ENCODE measurements at places on chromosomes 11 and 22.

DNA sequence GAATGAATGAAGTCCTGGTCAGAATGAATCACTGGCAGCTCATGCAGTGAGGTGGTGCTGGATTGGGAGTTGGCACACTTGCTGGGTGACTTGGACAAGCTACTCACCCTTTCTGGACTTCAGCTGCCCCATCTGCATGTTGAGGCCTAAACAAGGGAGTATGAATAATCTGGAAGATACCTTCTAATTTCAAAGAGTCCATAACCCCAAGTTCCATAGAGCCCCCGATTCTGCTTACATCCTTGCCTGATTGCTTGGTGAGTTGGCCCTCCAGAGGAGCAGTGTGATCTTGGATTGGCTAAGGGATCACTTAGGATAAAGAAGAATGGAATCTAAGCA is 18.3 kb upstream of the ACCSL start:
- DNase-seq: no peak

- no peak for DNase-seq
Observed at GRCh38 chr11:46475051-46475925, 83.7 kb upstream of the CHRM4 start.

- DNase-seq: no peak
Observed at GRCh38 chr11:4125141-4125540, 30.5 kb downstream of the RRM1 start.

DNA sequence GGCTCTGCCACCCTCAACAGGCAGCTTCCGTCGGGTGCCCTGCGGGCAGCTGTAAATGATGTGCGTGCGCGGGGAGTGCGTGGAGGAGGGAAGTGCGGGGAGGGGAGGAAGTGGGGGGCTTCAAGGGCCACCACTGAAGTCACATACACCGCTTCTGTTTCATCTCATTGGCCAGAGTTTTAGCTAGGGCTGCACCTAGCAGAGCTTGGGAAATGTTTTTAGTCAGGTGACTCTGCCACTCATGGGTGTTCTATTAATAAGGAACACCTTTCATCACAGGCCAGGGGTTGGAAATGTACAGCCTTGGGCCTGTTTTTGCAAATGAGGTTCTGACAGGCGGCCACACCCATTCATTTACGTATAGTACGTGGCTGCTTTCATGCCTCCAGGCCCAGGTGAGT is 14.6 kb downstream of the FAM118A start:
- DNase-seq: no peak

DNA sequence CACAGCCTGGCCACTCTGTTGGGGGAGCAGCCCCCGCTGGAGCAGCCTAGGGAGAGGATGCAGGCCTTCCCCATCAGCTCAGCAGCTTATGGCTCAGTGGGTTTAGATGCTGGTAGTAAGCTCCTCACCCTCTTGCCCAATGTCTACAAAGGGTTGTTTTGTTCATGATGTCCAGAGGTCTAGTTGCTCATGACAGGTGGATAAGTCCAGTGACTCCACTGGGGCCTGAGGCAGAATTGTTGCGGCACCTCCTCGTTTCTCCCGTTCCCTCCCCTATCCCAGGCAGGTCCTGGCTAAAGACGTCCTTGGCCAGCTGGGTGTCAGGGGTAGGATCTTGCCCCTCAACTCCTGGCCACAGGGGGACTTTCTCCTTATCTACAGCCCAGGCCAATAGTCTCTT is 233.5 kb upstream of the B3GAT1 start:
- no peak for DNase-seq

DNA sequence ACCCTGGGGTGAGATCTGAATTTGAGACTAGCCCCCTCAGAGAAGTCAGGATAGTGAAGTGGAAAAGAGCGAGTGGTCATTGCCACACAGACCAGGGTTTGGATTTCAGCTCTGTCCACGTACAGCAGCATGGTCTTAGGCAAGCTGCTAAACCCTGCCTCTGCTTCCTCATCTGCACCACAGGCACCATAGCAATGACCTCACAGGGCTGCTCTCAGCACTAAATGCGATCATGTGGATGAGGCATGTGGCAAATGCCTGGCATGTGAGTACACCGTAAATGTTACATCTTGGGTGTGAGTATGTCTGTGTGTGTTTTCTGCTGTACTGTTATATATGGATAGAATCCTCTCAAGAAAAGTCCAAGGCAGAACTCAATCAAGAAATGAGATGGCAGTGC is 15.8 kb downstream of the NAV2 start:
- no peak for DNase-seq

DNA sequence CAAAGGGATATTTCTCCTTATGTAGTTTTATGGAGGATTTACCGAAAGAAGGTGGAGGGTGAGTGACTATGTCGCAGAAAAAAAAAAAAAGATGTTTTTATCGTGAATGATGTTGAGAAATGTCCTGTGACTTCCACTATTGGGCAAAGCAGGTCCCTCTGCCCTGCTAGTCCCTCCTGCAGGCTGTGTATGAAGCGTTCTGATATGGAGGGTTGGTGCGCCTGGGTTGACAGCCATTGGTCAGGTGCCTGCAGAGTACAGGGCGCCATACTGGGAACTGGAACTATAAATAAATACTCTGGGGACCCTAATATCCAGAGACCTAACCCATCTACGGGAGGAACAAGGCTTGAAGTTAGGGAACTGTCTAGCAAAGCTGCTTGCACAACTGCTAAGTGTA is 1.5 kb downstream of the IL17RA start:
- no peak for DNase-seq

GRCh38 chr11:60840470-60841430 is 1.2 kb upstream of the CCDC86 start:
- DNase-seq: no peak

GRCh38 chr11:121881806-121882205 is 234.2 kb downstream of the BLID start:
- no peak for DNase-seq

GRCh38 chr11:75103380-75104026 is 6.8 kb upstream of the OR2AT4 start:
- no peak for DNase-seq

DNA sequence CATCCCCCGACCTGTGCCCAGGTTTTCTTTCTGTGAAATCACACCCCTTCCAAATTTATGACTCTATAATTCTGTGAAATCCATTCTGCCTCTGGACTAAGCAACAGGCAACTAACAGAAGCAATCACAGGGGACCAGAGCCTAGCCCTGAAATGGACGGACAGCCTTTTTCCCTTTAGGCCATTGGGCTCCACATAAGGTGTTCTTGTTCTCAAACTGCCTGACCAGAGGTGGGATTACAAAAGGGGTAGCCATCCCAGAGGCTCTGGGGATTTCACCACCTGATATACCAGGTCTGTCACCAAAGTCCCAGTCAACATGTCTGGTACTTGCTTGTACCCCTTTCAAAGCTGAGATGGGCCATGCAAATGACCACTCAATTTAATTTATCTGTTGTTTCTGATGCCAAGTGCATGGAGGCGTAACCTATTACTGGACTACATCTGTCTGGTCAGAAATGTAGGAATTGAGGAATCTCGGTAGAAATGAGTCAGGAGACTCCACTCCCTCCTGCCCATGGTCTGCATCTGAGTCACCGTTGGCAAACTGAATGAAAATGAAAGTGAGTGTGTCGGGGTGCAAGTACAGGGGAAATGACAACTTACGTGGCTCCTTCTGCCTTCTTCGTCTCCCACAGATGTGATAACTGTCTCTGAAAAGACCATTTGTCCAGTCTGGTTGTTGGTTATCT is 10.2 kb downstream of the DKK3 start:
- DNase-seq: no peak

DNA sequence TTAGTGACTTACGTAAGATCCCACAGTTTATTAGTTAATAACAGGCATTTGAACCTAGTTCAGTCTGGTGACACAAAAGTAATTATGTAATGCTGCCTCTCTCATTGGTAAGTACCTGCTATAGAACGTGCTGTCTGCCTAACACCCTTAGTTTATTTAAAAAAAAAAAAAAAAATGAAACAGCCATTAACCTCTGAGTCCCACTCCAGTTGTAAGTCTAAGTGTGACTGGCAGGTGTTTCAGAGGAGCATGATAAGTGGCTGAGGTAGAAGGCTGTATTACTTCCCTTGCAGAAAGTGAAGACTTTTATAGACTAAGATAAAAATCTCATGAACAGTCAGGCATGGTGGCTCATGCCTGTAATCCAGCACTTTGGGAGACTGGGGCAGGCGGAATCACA is 140.5 kb downstream of the TRIM44 start:
- DNase-seq: no peak

DNA sequence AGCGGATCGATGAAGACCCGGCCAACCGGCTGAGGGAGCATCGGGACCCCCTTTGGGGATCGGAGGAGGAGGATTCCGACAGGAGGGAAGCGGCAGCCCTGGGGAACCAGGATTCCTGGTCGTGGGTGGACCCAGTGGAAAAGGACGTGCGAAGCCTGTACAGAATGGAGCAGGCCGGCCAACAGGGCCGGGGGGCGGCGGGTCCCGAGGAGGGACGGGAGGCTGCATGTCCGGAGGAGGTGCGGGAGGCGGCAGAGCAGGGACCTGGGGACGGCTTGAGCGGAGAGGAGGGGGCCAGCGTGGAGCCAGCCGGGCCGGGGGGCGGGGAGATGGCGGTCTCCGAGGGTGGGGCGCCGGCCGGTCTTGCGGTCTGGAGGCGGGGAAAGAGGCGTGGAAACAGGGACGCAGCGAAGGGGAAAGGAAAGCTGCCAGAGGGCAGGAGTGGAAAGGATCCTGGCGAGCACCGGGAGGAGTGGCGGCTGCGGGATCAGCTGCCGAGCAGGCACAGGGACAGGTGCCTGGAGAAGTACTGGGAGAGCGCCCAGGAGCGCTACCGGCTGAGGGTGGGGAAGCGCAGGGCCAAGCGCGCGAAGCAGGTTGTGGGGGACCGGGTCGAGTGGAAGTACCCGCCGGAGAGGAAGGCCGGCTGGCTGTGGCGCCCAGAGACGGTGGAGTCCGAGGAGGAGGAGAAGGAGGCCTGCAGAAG is at the start of gene ANO5:
Gene ANO5 (plus strand): TSS at position 444 of the 706 bp plus-strand sequence. CDS start 408 bp downstream, outside the sequence.
- DNase-seq: no peak

GRCh38 chr11:59247531-59248227 is 35.0 kb upstream of the MPEG1 start:
- DNase-seq: no peak

DNA sequence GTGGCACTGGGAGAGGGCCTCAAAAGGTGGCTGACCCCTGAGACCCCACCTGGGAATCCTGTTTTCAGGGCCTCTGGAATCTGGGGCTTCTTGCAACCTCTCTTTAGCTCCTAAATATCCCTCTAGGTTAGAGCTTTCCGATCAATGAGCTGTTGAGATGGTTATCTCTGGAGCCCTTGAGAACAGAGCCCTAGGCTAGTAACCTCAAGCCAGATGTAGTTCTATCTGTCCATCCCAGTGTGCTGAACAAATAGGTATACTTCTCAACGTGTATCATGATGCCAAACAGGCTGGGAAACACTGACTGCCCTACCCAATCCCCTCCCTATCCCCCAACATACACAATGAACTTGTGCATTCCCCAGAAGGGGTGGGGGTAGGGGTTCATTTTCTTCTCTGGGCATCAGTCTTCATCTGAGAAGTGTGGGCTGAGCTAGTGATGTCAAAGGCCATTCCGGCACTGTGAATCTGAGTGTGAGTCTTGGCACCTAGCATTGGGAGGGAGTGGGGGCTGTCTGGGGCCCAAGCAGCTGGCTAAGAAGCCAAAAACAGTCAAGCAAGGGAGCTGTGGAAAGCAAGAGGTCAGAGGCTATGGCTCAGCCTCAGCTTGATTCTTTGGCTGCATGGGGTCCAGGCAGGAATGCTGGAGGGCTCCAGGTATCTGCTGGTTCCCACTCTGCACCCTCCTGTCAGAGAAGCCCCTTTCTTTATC is 17.3 kb downstream of the CD82 start:
- DNase-seq: no peak

DNA sequence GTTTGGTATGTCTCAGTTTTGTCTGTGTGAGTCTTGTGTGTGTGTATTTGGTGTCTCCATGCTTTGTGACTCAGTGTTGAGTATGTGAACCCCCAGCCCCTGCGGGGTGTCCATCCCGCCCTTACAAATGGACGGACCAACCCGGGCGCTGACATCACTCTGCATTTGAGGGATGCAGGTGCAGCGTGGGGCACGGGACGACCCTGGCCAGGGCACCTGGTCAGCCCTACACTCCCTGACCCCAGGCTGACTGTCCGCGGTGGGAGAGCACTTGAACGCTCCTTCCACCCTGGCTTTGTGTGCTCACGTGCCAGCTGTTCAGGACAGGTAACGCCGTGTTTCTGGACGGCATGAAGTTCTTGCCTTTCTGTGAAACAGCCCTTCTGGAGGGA is 369.0 kb downstream of the BRD1 start:
- DNase-seq: no peak

- no peak for DNase-seq
Observed at GRCh38 chr11:15602785-15603567, 488.3 kb downstream of the INSC start.

GRCh38 chr22:23786261-23786710 is 480 bp upstream of the SMARCB1 start:
- no peak for DNase-seq

GRCh38 chr11:76738618-76739240 is 44.4 kb upstream of the TSKU start:
- no peak for DNase-seq

GRCh38 chr11:1203505-1204271 is 19.2 kb upstream of the MUC5B start:
- DNase-seq: no peak

DNA sequence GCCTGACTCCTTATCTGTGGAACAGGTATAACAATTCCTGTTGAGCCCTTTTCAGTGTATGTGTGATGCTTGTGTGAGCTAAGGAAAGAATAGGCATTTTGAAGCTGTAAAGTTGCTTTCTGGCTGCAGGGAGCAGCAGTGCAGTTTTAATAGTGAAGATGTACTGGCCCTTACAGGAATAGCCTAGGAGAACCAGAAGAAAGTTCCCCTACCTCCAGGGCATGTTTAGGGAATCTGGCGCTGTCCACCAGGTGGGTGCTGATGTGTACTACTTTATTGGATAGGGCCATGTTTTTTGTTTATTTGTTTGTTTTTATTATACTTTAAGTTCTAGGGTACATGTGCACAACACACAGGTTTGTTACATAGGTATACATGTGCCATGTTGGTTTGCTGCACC is 11.5 kb downstream of the BMAL1 start:
- DNase-seq: no peak

DNA sequence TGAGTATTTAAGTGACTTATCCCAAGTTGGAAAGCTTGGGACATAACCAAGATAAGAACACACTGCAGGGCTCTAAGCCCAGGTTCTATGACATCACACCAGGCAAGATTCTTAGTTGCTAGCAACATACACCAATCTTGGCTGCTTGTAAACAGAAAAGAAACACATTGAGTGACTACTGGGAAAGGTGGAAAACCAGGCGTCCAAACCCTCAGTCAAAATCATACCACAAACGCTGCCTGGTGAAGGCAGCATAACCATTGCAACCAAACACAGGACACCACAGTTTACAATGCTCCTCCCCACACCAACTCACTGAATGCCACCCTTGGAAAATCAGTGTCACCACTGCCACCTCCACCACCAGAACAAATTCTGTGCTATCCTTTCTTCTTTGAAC is 379.9 kb downstream of the TTC28 start:
- no peak for DNase-seq

DNA sequence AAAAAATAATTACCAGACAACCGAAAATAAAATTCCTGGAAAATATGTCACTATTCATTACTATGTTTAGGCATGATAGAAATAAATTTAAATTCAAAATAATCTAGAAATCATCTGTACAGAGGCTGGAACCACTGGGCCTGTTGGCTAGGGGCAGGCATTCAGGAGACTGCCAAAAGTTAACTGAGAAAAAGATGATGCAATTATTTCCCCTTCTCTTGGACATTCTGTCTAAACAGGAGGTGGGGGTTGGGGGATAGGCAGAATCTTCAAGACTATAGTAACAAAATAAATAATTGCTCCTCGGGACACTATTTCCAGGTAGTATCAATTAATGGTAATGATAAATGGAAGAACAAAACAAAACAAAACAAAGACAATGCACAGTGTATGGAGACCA is 14.1 kb downstream of the BTBD10 start:
- DNase-seq: no peak

GRCh38 chr11:109184376-109184775 is 237.6 kb upstream of the C11orf87 start:
- no peak for DNase-seq
